ENCODE measurements at places on chromosomes 7 and 10.

GRCh38 chr10:103291588-103291987 lies 14.7 kb downstream of the INA start:
- DNase-seq, result no peak

GRCh38 chr7:68754414-68754813 lies 843.9 kb upstream of the AUTS2 start:
- no peak for DNase-seq

- no peak for DNase-seq
Measured at GRCh38 chr7:135300913-135301765, 67.5 kb downstream of the STRA8 start.

GRCh38 chr7:3217166-3217565 lies 83.9 kb upstream of the SDK1 start:
- no peak for DNase-seq

DNA sequence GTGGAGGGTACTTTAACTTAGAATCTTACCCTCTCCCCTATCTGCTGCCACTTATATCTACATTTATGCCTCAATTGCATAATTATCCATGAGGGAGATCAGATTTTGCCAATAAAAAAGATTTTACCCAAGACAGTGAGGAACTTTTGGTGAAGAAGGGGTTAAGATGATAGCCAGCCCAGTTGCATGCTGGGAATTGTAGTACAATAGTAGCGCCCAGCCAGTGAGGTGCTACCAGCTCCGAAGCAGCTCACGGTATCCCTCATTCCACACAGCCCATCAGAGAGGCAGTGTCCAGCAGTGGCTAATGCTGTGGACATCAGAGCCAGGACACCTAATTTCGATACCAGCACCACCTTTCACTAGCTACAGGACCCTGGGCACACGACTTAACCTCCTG lies 5.9 kb upstream of the LGI1 start:
- no peak for DNase-seq

GRCh38 chr10:5818894-5819293 lies 5.7 kb upstream of the GDI2 start:
- DNase-seq, result no peak

GRCh38 chr7:112147793-112148361 lies 58.3 kb downstream of the DOCK4 start:
- no peak for DNase-seq

- no peak for DNase-seq
Measured at GRCh38 chr10:123512901-123513775, 153.0 kb upstream of the GPR26 start.

GRCh38 chr7:7051206-7051877 lies 131.0 kb upstream of the C1GALT1 start:
- no peak for DNase-seq

DNA sequence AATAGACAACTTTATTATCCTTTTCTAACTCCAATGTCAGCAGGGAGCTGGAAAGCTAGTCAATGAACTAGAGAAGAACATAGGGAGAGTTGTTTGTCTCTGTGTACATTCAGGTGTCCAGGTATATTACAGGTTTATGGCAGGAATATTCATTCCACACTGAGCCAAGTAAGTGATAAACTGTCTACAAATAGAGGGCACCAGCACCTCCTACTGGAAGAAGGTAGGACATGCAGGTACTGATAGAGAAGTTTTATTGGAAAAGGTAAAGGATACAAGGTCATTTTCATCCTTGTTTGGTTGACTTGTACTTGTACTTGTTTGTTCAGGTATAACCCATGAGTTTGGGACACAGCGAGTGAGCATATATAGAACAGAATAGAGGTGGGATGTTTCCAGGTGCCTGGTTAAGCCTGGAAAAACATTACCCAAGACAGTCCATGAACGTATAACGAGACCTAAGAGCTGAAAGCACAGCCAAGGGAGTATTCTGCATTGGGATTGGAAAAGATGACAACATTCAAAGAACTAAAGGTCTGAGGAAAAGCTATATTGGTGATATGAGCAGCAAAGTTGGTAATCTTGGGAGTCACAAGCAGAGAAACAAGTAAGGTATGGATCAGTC lies 61.4 kb upstream of the PPP1R3C start:
- DNase-seq, result no peak

DNA sequence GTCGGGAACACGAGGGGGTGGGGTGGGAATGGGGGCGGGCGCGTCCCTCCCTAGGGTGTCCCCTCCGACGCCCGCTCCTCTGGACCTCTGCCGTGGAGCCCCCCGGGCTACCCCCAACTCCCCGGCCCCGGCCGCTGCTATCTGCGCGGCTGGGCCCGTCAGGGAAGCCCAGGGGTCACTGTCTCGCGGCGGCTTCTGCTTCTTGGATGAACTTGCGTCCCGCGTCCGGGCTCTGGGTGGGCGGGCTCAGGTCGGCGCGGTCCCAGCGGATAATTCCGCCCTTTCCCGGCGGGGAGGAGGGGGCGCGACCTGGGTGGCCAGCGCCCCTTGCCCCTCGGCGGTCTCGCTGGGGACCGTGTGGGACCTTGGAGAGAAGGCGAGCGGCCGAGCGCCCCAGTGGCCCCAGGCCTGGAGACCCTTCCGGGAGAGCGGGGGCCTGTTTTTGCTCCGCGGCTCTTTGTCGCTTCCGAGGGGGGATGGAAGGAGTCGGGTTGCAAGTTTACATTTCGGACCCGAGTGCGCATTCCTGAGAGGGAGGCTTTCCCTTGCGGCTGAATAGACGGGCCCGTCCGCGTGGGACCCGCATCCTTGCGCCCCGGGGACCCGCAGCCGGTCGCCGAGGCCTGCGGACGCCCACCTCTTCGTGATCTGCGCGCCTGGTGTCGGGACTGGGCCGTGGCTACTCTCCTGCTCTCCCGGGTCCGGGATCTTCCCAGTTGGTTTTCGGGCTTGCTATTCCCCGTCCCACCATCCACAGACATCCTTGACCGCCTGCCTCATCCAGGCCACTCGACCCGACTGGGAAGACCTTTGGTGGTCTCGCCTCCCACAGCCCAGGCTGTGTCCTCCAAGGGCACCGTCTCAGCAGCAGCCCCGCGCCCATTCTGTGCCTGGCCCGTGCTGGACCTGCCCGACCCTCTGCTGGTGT lies 812 bp downstream of the DOCK1 start:
- no peak for DNase-seq

Data from T-helper 9 cell (primary cell).